Calu3 (cell line): ENCODE measurements at places on chromosomes 16 and 17.
A peak's percentile ranks its signal among the peaks of the same experiment; 100 is the strongest.

DNA sequence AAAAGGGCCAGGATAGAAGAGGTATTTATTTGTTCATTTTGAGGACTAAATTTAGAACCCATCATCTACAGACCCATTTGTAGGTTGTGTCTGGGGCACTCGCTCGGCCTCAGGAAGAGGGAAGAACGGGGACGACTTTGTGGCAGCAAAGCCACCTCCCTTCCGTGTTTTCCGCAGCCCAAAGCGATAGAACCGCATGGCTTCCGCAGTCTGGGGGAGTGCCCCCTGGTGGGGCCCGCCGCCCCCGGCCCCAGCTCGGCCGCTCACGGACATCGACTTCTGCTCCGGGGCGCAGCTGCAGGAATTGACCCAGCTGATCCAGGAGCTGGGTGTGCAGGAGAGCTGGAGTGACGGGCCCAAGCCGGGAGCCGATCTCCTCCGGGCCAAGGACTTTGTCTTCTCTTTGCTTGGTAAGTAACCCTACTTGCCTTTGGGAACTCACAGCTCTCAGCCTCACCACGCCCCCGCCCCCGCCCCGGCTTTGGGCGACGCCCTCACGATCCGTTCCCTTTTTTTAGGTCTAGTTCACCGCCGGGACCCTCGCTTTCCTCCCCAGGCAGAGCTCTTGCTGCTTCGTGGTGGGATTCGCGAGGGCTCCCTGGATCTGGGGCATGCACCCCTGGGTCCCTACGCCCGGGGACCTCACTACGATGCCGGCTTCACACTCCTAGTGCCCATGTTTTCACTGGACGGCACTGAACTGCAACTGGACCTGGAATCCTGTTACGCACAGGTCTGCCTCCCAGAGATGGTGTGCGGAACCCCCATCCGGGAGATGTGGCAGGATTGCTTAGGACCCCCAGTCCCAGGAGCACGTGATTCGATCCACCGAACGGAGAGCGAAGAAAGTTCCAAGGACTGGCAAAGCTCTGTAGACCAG lies 681 bp downstream of the TMEM102 start:
- DNase-seq, result peak; percentile 47

- no peak for DNase-seq
Observed at GRCh38 chr17:13671341-13671740, 69.6 kb upstream of the HS3ST3A1 start.

DNA sequence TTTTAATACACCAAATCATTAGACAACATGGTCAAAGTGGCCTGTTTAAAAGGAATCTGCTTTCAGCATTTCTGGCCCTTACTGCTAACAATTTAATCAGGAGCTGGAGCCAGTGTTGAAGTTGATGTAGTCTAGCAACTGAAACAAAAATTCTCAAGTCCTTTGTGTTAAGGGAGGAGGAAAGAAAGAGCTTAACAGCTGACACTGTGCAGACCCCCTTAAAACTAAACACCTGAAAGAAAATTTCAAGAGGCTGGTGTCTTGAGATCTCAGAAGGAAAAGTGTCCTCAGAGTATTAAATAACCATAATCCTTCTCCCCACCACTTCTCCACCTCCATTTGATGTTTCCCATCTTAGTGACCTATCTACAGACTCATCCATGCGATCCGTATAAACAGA lies 232.1 kb downstream of the FTO start:
- DNase-seq, result no peak

- no peak for DNase-seq
Observed at GRCh38 chr17:48567209-48567608, 10.9 kb downstream of the HOXB4 start.

DNA sequence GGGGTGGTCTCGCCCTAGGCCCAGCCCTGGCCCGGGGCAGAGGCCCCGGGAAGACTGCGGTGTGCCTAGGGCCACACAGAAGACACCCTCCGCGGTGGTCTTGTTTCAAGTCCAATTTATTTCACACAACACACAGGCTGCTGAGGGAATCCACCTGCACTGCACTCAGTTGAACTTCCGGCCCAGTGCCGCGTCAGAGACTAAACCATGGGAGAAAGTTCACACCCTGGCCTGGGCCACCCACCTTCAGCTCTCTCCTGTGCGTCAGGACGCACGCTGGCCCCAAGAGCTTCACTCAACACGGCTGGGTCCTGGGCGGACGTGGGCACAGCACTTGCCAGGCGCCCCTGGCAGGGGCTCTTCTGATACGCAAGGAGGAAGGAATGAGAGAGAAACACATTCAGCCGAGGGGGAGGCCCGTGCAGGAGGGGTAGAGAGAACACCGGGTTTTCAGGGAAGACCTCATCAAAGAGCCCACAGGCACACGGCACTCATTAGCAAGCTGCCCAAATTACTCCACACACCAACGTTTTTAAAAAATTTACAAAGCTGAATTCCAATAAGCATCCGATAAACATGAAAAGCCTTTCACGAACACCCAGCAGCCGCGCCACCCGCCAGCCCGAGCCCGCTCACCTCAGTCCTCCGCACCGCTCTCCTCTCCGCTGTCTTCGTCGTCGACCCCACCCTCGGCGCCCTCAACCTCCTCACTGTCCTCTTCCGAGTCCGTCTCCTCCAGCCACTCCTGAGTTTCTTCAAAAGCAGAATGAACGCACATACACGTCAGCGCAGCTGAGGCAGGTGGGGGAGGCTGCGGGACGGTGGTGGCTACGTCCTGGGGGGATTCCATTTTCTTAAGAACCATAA lies 57.8 kb downstream of the KLHDC4 start:
- no peak for DNase-seq

DNA sequence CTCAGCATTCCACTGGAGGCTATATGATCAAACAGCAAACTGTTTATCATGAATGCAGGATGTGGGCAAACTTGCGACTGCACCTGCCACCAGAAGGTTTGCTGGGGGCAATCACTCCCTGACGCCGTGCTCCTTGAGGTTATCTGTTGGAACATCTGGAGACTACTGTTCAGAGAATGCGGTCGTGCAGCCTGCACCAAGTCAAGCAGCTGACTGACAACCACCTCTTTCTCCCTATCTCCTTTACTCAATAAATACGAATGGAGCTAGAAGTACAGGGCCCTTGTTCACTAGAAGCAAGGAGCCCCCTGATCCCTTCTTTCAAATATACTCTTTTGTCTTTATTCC lies 2101.2 kb downstream of the TP53TG3F start:
- DNase-seq, result no peak

- DNase-seq, result no peak
Observed at GRCh38 chr16:78972006-78972405, 628.5 kb downstream of the MAF start.

GRCh38 chr16:87431926-87432325 lies 39.8 kb downstream of the MAP1LC3B start:
- DNase-seq, result no peak

DNA sequence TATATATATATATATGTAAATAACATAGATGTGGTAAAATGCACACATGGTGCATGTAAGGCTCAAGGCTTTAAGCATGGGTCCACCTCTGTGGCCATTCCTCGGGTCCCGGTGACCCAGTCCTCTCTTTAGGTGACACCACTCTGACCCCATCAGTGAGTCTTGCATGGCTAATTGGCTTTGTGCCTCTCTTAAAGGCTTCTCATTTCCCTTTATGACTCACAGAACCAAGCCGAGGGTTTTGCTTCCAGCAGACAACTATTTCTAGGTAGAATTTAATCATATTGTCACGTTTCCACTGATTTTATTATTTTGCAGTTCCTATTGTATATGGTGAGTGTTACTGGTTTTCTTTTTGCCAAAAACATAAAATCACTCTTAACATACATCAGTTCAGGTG lies 59.7 kb downstream of the PLCG2 start:
- peak; percentile 9 for DNase-seq
